ENCODE measurements at places on chromosomes 5 and 9.

DNA sequence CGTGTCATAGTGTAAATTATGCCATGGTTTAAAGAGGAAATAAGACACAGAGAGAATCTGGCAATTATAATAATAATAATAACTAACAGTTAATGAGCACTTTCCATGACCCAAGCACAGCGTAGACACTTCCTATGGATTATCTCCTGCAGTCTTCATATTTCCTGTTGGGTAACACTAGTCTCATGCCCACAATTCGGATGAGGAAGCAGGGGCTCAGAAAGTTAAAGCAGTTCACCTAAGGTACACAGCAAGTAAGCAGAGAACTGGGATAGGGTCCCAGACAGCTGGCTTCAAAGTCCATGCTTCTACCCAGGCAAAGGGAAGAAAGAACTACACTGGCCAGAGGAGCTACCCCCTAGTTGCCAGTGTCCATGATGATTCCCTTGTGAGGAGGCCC is 27.9 kb upstream of the TGFBI start:
- DNase-seq = no peak

- no peak for DNase-seq
Measured at GRCh38 chr5:140075371-140075770, 32.3 kb upstream of the NRG2 start.

- no peak for DNase-seq
Measured at GRCh38 chr9:92661743-92662142, 8.2 kb downstream of the IPPK start.

GRCh38 chr5:79716839-79717238 is 27.2 kb downstream of the CMYA5 start:
- no peak for DNase-seq

- DNase-seq = no peak
Measured at GRCh38 chr5:124074500-124074899, 562.5 kb downstream of the CSNK1G3 start.

DNA sequence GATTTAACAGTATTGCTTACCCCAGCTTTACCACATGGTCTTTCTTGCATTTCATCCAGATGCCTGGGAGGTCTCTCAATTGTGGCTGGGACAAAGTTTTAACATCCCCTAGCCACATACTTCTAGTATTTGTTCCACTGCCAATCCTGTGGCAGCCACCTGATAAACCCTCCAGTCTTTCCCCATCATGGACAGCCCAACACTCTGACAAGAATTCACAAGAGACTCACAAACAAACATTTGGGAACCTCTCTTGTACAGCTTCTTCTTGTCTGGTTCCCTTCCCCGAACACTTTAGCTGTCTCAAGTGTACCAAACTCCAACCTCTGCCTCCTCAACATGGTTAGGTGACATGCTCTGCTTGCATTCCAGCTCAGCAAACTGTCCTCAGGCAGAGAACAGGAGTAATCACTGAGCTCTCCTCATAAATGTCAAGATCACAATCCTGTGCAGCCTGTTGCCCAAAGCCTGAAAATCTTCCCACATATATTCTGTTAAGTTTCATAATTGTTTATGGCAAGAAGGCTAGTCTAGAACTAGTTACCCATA is 59.7 kb downstream of the STRBP start:
- no peak for DNase-seq

Measured in head of caudate nucleus (tissue), 42 donors.